ENCODE measurements at places on chromosomes 2 and 18.

DNA sequence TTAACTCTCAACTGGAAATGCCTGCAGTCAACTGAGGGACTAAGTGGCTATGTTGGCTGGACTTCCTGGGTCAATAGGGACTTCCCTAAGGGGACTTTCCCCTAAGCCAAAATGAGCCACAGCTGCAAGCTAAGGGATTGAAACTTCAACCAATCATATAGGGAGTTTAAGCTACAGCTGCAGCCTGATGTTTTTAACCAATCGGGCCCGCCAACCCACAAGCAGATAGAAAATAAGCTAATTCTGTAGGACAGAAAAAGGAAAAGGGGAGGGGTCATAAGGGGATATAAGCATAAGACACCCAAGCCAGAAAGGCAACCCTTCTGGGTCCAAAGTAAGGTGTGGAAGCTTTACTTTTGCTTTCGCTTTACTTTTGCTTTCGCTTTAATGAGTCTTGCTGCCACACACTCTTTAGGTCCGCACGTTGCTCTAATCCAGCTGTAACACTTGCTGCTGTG, 927.5 kb downstream of the ERBB4 start:
- DNase-seq, result no peak

DNA sequence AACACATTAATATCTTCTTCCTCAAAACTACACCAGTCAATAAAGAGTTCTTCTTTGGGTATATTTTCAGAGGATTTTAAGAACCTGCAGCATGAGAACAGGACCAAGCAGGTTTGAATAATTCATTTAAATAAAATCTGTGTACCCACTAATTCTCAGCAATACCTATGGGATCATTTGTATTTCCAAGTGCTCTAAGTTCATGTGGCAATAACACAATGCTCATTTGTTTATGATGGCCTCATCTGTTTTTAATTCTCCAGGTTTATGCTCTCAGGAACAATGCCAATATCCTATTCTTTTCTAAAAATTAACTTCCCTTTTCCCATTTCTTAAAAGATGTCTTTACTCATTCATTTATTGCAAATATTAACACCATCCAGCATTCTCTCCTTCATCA, 264.7 kb downstream of the METTL4 start:
- DNase-seq, result no peak

- no peak for DNase-seq
Measured at GRCh38 chr2:84874381-84875212, 6.3 kb downstream of the TRABD2A start.

DNA sequence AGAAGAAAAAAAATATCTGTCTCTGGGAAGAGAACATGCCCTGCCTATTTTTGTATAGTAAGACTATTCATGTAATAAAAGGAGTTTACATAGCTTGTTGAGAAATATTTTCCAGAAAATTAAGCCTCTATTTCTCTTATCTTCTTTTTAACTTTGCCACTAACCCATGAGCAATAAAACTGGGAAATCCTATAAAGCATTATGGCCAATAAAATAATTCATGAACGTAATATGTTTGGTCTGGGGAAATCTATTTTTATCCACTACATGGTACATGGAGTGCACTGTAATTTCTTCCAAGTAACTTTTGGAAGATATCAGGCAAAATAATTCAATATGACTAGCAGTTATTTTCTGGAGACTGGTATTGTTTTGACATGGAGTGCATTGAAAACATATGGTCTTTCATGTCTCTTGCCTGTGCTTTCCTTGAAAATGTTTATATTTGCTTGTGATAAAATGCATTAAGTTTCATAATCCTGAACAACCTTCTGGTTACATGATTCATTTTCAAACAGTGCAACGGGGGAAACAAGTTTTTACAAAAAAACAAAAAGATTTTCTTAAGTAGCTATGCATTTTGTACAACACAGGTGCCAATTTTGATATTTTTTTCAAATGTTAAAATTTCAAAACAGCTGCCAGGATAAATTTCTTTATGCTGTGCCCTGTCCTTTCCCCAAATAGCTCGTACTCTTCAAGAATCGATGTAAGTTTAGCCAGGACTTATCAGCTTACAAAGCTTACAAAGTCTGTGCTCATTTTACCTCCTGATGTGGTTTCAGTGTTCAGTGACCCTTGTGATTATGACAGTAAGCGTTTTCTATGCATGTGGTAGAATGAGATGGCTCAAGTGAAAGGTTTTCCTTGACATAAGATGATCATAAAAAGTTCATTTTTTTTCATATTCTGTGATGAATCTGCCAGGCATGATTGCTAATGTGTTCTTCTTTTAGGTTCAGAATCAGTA, 194.5 kb downstream of the UBE2E3 start:
- no peak for DNase-seq

GRCh38 chr2:25215948-25216679, 47.7 kb upstream of the POMC start:
- DNase-seq, result peak; percentile 27

DNA sequence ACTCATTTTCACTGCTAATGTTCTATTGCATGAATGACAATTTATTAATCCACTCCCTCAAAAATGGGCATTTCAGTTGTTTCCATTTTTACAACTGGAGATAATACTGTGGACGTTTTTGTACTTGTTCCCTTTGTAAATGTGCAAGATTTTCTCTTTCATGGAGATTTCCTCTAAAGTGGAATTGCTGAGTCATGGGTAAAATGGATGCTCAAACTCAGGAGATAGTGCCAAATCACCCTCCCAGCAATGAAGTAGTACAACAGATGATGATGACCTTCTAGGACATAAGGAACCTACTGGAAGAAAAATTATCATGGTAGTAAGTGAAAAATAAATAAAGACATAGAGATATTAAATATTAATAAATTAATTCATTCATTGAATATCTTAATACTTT, 460.8 kb upstream of the CHST9 start:
- no peak for DNase-seq

- no peak for DNase-seq
Measured at GRCh38 chr2:37790019-37790418, 118.6 kb upstream of the CDC42EP3 start.

GRCh38 chr2:43076676-43077075, 149.7 kb downstream of the ZFP36L2 start:
- DNase-seq, result no peak

GRCh38 chr2:213818436-213818835, 534.2 kb downstream of the SPAG16 start:
- DNase-seq, result no peak

GRCh38 chr2:60565472-60565871, 12.0 kb upstream of the BCL11A start:
- no peak for DNase-seq

GRCh38 chr2:235343869-235344268, 150.0 kb upstream of the AGAP1 start:
- DNase-seq, result no peak

DNA sequence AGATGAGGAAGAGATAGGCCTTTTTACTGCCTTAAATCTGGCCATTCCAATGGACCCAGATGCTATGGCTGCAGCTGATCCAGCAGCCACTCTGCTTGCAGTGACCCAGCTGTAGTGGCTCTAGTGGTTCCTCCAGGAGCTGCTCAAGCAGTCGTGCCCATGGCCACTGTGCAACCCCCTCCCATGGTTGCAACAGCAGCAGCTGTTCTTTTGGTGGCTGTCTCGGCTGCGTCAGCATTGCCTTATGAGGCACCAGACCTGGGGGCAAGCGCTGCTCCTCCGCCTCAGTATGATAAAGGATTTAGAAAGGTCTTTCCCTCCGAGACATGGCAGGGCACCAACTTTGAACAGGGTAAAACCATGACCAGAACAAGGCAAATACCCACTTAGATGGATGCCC, 384.9 kb upstream of the DCC start:
- no peak for DNase-seq

- no peak for DNase-seq
Measured at GRCh38 chr2:88560619-88561307, 66.5 kb downstream of the EIF2AK3 start.

DNA sequence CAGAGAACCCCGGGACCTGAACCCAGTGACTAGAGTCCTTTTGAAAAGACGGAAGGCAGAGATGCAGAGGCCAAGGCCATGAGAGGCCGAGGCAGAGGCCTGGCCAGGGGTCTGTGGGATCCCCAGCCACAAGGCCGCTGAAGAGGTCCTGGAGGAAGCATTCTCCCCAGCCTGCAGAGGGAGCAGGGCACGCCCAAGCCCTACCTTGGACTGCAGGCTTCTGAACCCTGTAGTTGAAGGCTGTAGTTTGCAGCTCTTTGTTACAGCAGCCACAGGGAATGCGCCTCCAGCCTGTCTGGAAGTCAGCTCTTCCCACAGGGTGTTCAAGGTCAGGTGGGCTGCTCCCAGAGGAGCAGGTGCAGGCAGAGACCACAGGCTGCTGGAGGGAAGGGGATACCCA, 22.1 kb upstream of the PXDN start:
- DNase-seq, result no peak

- no peak for DNase-seq
Measured at GRCh38 chr2:15701341-15701907, 109.8 kb downstream of the DDX1 start.

GRCh38 chr2:60068755-60069154, 484.7 kb downstream of the BCL11A start:
- DNase-seq, result no peak

- DNase-seq, result peak; percentile 65
Measured at GRCh38 chr2:131413148-131413747, 49.3 kb upstream of the RAB6D start.

- no peak for DNase-seq
Measured at GRCh38 chr2:201872591-201872990, 66.3 kb downstream of the CDK15 start.

- no peak for DNase-seq
Measured at GRCh38 chr18:61535401-61535800, 202.2 kb downstream of the CDH20 start.

- no peak for DNase-seq
Measured at GRCh38 chr2:134715932-134716643, 2.7 kb downstream of the TMEM163 start.

- no peak for DNase-seq
Measured at GRCh38 chr2:140067661-140068060, 1287.5 kb upstream of the NXPH2 start.

- peak; percentile 50 for DNase-seq
Measured at GRCh38 chr2:68279691-68280090, 27.4 kb upstream of the PPP3R1 start.

DNA sequence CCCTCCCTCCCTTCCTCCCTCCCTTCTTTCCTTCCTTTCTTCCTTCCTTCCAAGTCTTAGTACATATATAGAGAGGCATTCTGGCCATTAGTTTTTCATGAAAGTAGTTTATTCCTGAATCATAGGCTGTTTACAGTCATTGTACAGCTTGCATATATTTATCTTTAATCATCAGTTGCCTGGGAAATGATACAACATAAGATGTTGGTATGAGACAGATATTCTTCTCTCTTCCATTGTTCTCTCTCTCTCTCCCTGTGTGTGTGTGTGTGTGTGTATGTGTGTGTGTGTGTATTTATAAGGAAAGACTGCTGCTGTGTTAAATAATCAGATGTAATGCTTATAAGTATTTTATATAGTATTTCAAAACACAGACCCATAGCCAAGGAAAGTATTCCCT, 289.8 kb upstream of the UBE2E3 start:
- DNase-seq, result no peak

- no peak for DNase-seq
Measured at GRCh38 chr2:239826786-239827522, 198.2 kb downstream of the NDUFA10 start.

GRCh38 chr18:50190926-50191325, 4.0 kb downstream of the MYO5B start:
- DNase-seq, result no peak

DNA sequence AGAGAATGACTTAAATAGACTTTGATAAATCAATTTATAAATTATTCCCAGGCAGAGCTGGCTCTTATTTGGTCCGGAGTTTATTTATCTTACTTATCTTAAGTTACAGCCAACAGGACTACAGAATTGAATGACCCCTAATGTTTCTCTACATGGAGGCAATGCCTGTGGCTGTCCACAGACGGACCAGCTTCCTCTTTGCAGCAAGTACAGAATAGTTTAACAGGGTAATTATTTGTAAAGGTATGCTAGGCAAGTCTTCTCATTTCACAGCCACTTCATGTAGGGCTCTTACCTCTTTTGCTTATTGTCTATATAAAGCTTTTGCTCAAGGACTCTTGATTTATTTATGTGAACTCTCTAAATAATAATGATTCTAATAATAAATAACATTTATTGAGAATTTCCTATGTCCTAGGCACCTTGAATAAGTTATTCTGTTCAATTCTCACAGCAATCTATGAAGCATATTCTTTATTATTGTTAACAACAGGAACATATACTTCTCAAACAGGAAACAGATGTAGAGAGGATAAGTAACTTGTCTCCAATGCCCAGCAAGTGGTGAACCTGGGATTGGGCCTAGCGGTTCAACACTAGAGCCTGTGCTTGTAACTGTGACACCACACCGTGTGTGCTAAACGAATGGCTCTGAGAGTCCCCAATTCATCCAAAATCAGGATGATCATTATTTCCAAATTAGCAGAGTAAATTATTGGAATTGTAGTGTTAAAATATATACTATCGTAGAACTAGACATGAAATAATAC, 58.8 kb upstream of the NXPH2 start:
- DNase-seq, result no peak

DNA sequence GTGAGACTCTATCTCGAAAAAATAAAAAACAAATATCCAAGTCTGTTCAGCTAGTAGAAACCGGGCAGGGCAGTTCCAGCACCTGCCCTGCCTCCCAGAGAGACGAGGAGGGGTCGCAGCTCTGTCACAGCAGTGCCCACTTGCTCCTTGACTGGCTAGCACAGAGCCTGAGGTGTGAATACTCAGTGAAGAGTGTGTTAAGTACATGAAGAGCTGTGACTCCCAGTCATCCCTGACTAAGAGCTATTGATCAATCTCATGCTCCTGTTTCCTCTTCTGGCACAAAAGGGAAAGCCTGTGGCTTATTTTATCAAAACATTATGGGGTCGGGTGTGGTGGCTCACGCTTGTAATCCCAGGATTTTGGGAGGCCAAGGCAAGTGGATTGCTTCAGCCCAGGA, 83.0 kb upstream of the FZD7 start:
- peak; percentile 24 for DNase-seq

DNA sequence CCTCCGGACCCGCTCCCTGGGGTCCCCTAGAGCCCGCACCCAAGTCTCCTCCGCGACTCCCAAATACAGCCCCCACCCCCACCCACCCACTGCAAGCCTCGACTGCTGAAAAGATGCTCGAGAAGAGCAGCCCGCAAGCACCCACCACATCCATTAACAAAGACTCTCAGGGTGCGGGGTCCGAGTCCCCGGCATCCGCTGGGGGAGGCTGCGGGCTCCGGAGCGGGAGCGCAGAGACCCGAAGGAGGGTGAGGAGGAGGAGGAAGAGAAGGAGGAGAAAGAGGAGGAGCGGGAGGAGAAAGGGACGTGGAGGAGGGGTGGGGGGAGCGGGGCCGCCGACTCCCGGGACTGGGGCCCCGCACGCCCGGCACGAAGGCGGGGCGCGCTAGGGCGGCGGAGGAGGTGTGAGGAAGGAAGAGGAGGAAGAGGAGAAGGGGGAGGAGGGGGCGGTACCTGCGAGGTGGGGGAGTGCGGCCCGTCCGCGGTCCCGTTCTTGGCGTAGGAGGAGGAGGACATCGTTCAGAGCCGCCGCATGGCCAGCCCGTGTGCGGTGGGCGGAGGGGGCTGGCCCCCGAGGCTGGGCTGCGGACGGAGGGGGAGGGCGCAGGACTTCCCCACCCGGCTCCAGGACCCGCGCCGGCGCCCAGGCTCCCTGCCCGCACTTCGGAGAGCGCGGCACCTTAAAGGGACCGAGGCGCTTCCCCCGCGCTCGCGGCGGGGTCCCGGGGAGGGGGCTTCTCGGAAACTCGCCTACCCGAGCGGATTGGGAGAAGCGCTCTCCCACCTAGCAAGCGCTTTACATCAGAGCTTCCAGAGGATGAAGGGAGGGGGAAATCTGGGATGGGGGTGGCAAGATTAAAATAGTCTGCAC, at the start of gene CACNB4:
Gene CACNB4 (minus strand): TSS at position 549 of the 871 bp plus-strand sequence.
- no peak for DNase-seq

- DNase-seq, result no peak
Measured at GRCh38 chr2:150075831-150076230, 411.6 kb downstream of the RND3 start.

All from NCI-H510A treated with DMSO at 0.1 percent for 48 hours (cell line).